Stimulated activated CD4-positive, alpha-beta T cell treated with anti-CD3 and anti-CD28 coated beads, TNF-alpha, amount 100 ng/mL, for 24 hours (primary cell): ENCODE measurements at places on chromosomes 7 and 10.

DNA sequence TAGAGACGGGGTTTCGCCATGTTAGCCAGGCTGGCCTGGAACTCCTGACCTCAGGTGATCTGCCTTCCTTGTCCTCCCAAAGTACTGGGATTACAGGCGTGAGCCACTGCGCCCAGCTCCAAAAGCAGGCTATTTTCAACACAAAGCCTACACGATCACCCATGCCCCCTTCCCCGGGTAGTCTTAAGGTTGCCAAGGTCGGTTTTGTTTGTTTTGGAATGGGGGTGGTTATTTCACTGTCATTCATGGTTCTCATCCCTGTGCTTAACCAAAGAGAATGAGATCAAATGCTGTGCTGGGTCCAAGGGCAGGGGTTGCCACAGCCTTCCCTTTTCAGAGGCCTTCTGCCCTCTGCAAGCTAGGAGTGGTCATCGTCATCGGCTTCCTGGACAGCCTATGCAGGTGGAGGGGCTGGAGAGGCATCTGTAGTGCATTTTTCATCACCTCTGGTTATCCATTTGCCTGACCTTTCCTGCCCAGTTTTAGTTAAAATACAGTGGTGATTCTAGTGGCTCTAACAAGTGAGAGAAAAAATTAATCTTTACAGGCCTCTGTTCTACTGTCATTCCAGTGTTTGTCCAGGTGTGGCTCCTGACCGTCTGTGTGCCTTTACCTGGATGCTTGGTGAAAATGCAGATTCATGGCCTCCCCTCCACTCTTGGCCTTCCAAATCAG lies 11.4 kb downstream of the BLVRA start:
- no peak for DNase-seq

GRCh38 chr7:72336632-72337389 lies 75.3 kb downstream of the CALN1 start:
- DNase-seq = no peak

- no peak for DNase-seq
Measured at GRCh38 chr7:29204491-29205272, 10.1 kb downstream of the CHN2 start.

- DNase-seq = no peak
Measured at GRCh38 chr10:9824631-9825071, 1193.0 kb upstream of the CELF2 start.

- DNase-seq = no peak
Measured at GRCh38 chr7:119783799-119784198, 489.2 kb upstream of the KCND2 start.

DNA sequence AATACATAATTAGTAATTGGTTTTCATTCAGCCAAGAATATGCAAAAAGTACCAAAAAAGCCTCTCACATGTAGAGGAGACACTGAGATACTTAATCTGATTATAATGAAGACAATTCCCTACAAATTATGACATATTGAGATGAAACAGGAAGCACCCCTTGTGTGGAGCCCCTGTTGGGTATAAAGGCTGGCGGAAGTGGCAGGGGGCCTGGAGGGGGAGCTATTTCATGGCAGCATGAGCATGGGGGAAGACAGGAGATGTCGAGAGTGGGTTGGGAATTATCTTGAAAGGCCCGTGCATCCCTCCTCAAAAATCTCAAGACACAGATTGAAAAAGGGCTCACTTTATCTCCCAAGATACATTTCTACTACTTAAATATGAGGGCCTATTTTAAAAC lies 96.9 kb downstream of the PIP4K2A start:
- DNase-seq = no peak

GRCh38 chr7:130489140-130489983 lies 2.5 kb upstream of the MEST start:
- no peak for DNase-seq

GRCh38 chr10:119313644-119314043 lies 106.3 kb downstream of the GRK5 start:
- DNase-seq = peak; percentile 73

DNA sequence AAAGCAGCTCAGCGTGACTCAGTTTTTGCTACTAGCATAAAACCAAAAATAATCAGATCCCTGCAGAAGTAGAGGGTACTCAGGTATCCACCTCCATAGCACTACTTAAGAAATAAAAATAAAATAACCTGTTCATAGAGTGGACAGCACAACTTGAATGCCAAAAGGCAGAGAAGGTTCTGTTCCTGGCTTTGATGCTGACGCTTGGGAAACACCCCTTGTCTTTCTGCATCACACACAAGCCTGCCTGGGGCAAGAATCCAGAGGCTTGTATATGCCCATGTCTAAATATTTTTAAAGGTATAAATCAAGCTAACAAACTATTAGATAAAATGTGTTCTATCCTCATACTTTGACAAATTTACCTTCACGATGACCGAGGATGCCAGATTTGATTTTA lies 207.3 kb downstream of the KIAA1217 start:
- DNase-seq = no peak

GRCh38 chr7:158275711-158276413 lies 311.8 kb downstream of the PTPRN2 start:
- no peak for DNase-seq

DNA sequence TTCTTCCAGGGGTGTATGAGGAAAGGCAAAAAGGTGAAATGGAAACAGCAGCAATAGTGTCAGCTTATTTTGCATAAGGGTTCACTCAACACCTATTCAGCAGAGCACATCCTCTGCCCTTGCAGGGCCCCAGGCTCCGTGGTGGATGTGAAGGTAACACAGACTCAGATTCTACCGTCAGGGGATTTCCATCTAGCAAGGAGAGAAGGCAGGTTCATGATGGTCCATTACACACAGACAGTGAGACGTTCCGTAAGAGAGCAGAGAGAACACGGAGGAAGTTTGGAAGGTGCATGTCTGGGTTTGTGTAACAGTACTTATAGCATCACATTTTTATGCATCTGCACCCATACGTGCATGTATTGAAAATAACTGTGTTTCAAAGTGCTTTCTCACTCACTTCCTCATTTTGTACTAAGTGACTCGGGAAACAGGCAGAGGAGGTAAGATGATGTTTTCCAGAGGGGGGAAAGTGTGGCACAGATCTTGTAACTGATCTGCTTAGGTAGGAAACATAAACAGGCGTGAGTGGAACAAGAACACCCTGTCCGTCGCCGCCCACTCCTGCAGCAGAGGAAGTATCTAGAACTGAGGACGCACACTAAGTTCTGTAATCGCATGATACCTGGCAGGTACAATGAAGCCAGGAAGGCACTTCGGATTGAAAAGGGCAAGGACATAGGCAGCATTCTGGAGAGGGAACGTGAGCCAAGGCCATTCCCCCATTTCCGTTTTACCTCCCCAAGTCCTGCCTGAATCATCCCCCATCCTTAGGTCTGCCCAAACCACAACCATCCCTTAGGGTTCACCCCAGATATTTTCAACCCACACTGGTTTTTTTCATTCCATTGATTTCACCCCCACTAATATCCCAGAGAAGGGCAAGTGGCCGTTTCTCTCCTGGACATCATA lies 1.0 kb upstream of the ENO4 start:
- DNase-seq = no peak

GRCh38 chr7:82472966-82473365 lies 29.4 kb upstream of the CACNA2D1 start:
- DNase-seq = no peak

GRCh38 chr10:30467651-30468338 lies 33.8 kb downstream of the MAP3K8 start:
- DNase-seq = no peak

GRCh38 chr10:19825700-19826099 lies 9.5 kb downstream of the PLXDC2 start:
- no peak for DNase-seq

GRCh38 chr7:81138870-81139269 lies 220.0 kb upstream of the SEMA3C start:
- no peak for DNase-seq

- DNase-seq = no peak
Measured at GRCh38 chr7:56026538-56026937, 24.7 kb downstream of the PSPH start.

DNA sequence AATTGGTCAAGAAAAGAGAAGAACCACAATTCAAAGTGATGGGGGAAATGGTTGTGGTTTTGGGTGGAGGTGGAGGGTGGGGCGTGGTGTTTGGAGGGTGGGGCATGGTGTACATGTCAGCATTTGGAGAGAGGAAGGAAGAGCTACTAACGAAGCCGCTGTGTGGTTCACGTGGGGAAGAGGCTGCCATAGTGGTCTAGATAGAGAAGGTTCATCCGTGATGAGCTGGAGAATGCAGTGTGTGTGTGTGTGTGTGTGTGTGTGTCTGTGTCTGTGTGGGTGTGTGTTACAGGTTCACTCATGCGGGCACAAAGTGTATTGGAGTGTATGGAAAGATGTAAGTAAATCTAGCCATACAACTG lies 6.1 kb upstream of the VCL start:
- DNase-seq = peak; percentile 71

GRCh38 chr7:123498601-123499000 lies 35.8 kb downstream of the IQUB start:
- no peak for DNase-seq

DNA sequence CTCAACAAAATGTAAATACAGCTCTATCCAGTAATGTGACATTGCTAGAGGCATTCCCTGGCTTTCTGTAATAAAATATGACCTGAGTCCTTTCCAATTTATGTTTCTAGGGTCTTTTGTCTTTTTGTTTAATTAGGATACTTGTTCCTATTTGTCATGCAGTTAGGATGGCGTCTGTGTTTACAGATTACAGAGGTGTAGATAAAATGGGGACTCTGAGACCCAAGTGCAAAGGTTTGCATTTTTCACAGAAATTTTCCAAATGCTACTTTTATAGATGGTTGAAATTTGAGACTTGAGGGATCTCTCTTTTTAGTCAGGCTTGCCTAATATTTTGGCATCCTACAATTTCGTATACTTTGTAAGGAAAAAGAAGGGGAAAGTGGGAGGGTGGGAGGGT lies 332.4 kb downstream of the PTEN start:
- DNase-seq = no peak

DNA sequence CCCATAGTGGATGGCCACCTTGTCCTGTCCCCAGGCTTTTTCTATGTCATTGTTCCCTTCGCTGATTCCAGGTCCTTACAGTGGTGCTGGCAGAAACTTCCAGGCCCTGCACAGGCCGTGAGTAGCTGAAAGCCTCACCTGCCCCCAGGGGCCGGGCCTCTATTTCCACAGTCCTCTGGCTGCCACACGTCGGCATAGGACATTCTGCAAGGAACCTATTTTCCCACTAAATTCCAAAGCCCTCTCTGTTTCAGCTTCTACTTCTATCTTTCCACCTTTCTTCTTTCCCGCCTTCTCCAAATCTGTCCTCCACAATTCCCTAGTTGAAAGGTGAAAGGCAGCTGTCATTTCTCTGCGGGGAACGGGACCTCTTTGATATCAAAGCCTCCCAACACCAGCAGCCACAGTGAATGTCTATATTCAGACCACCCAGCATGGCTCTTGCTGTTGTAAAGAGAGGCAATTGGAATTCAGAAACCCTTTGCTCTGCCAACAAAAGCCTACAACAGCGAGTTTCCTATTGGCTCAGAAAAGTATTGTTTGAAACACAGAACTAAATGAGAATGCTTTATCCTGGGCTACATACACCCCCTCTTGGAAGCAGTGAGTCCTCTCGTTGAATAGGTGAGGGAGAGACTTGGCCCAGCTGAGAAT lies 607.7 kb downstream of the GALNT17 start:
- no peak for DNase-seq

DNA sequence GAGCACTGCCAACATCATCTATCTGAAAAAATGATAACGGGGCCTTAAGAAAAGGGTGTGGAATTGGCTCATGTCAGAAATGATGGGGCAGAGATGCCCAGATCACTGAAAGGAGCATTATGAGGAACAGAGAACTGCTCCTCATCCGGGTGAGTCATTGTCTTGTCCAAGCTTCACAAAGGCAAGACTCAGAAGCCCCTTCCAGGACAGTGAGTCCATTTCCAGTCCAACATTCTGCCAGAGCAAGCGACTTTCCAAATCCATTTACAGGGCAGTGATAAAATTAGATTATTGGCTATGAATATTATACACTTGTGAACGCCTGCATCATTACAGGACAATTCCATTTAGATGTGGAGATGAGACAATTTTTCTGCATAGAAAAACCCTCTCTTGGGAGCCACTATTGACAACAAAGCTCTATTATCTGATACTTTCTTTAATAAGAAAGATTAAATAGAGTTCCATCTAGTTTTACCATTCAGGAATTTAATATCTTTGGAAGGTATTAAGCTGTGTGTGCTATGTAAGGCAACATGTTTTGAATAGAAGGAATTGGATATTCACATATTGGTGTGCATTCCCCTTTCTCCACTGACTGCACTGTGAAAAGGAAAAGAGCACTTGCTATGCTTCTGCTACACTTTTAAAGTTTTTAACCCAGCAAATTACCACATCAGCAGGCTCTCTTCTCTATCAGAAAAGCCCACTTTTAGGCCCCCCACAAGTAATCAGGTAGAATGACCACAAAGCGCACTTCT lies 159.6 kb downstream of the NRP1 start:
- no peak for DNase-seq

- no peak for DNase-seq
Measured at GRCh38 chr7:45910855-45911254, 10.2 kb downstream of the IGFBP3 start.

- DNase-seq = no peak
Measured at GRCh38 chr10:50929670-50930069, 44.2 kb upstream of the A1CF start.

DNA sequence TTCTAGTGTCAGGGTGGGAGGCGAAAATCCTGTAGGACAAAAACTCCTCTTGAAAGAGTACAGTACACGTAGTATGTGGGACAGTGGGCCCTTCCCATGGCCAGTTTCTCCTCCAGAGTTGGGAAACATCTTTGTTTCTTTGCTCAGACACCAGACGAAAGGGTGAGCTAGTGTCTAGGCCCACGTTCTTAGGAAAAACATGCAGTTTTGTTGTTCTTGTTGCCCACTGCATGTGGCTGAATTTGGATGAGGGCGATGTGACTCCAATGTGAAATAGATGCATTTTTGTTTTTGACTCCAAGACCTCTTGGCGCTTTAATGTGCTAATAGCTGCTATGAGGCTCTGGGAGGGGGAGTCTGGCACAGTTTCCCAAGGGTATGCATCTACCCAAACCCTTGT lies 100.8 kb downstream of the ATXN7L1 start:
- DNase-seq = no peak

- DNase-seq = no peak
Measured at GRCh38 chr10:47326927-47327330, 4.7 kb downstream of the GDF2 start.
